ENCODE measurements at places on chromosomes 3 and 15.

DNA sequence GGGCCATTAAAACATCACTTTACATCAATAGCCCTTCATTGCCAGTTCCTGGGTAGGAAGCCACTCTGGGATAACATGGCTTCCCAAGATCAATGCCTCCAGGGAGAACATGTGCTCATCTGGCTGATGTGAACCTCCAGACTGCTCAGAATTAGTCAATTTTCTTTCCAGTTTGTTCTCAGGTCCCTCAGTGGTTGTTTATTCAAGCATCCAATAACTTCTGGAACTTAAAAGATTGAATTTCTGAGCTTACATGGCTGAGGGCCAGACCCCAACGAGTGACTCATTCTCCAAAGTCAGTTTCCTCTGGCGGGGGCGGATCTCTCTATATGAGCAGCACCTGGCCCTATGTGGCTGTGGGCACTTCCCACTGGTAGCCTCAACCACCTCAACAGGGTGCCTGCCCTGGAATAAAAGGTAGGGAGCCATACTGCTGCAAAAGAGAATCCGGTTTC lies 34.0 kb downstream of the LYZL4 start:
- no peak for DNase-seq

DNA sequence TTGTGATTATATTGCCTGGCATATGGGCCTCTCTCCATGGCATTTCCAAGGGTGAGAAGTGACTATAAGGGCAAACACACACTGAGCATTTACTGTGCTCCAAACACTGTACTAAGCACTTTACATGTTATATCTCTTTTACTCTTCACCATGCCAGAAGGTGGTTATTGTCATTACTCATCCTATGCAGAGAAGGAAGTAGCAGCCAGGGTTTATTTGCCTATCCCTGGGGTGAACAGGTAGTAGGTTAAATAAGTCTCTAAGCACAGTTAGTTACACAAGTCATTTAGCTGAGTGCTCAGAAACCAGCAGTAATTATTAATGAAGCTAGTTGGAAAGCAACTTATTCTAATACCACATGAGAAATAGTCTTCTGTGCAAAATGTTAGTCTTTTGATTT lies 109.9 kb upstream of the SYNPR start:
- DNase-seq, result no peak

- DNase-seq, result no peak
Observed at GRCh38 chr15:97566961-97567360, 393.5 kb upstream of the ARRDC4 start.

DNA sequence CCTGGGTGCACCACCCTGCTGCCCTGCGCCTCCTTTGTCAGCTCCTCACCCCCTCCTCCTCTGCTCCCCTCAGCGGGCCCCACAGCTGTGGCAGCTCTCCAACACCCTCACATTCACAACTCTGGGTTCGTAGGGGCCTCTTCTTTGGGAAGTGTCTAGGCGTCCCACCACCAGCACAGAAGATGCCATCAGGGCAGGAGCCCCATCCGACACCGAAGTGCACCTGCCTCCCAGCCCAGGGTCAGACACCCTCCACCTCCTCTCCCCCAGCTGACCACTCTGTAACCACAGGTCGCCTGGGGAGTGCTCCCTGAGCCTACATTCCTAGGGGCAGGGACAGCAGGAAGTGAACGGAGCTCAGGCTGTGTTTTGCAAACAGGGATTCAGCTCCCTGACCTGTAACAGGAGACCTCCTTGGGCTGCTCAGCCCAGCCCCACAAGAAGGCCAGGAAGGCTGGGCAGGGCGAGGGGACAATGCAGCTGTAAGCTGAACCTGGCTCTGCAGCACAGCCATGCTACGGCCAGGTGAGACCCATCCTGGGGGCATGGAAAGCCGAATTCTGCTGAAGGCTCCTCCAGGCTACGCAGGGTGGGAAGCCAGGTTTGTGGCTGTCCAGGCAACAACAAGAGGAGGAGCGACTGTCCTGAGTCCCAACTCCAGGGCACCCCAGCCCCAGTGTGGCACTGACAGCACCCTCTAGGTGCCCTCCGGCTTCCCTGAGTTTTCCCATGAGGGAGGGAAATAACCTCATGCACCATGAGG lies 269.0 kb downstream of the GOLGA6L6 start:
- no peak for DNase-seq

- no peak for DNase-seq
Observed at GRCh38 chr3:73623346-73623745, 1.4 kb downstream of the PDZRN3 start.

DNA sequence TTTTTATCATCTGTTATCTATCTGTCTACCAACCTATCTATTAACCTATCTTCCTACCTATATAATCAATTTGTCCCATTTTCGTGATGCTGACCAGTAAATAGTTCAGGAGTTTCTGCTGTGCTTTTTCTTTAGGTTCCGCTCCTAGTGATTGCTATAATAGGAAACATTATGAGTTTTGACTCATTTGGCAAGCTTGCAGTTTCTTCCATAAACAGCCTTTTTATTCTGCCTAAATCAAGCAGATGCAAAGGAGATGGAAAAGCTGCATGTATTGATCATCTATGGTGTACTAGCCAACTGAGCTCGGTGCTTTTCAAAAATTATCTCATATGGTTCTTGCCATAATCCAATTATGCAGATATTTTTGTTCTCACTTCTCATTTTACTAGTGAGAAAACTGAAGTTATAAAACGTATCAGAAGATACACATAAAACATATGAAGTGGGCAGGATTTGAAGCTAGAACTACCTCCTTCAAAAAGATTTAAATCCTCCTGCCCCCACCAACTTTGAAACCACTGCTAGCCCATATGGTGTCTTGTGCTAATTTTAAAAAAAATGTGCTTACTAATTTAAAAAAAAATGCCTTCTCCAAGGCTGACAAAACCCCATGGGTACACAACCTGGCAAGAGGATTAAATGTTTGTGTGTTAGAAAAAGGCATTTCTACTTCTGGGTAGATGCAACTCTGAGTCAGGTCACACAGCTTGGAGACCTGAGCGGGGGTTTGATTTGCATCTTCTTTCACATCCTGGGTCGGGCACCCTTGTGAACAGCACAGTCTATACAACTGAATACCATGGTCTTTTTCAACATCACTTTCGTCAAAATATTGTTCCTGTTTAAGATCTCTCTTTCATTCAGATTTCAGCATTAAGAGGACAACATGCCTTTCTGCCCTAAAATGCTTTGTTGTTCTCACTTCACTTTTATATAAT lies 267.0 kb downstream of the CHL1 start:
- peak; percentile 73 for DNase-seq

DNA sequence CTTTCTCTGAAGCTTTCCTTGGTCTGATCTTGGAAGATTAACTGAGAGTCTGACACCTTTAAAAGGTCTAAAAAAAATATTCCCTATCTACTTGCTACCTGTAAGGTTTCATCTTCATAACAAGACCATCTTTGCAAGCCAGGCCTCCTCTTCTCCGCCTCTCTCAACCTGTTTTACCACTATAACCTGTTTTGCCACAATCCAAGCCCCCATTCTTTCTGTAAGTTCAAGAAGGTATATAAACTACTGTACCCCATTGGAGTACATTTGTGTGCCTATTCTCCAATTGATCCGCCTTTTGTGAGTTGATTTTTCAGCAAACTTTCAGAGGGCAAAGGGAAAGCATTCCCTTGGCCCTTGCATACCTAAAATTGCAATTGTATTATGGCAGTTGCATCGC lies 319.3 kb upstream of the NECTIN3 start:
- no peak for DNase-seq

- DNase-seq, result no peak
Observed at GRCh38 chr3:178777718-178778411, 241.6 kb downstream of the KCNMB2 start.

DNA sequence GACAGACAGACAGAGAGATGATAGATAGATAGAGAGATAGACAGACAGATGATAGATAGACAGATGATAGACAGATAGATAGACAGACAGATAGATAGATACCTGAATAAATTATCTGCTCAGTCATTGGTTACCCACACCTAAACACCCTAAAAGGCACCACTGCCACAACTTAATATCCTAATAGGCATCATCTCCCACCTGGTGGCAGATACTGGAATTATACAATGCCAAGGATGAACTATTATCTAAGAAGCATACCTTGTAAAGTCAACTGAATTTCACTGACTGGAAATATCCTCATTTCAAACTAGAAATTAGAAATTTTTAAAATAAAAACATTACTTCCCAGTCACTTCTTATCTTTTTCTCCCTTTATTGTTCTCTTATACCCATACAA lies 19.4 kb upstream of the ATP8B4 start:
- DNase-seq, result no peak

GRCh38 chr15:85755471-85755870 lies 39.3 kb downstream of the KLHL25 start:
- DNase-seq, result no peak

DNA sequence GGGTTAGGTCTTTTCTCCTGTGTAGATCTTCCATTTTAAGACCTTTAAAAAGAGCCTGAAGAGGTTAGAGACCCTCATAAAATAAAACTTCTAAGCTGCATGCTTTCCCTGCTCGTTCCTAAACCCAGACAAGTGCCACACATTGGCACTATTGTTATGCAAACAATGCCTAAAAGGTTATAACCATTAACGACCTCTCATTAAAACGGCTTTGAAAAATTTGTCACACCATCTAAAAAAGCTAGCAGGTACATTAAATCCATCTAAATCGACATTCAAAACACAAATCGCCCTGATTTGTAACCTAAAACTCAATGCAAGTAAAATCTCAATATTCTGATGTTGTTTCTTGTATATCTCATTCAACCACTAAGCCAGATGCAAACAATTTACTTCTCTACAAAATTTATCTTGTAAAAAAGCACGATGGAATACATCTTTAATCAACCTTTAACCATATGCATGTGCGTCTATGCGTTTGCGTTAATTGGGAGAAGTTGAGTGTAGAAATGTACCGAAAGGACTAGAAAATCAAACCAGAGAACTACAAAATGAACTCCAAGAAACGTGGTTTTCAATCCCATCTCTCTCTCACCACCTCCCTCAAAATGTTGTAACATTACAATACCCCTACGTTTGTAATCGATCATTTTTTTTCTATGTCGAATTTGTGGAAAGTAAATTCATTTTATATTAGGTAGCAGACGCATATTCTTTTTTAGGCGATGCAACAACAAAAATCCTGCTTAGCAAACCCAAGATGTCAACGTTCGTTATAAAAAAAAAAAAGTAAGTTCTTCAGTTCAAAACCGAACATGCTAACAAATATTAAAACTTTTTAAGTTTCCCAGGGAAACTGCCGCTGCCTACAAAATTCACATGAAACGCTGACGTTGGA lies 1.2 kb downstream of the ALDH1A2 start:
- DNase-seq, result no peak

DNA sequence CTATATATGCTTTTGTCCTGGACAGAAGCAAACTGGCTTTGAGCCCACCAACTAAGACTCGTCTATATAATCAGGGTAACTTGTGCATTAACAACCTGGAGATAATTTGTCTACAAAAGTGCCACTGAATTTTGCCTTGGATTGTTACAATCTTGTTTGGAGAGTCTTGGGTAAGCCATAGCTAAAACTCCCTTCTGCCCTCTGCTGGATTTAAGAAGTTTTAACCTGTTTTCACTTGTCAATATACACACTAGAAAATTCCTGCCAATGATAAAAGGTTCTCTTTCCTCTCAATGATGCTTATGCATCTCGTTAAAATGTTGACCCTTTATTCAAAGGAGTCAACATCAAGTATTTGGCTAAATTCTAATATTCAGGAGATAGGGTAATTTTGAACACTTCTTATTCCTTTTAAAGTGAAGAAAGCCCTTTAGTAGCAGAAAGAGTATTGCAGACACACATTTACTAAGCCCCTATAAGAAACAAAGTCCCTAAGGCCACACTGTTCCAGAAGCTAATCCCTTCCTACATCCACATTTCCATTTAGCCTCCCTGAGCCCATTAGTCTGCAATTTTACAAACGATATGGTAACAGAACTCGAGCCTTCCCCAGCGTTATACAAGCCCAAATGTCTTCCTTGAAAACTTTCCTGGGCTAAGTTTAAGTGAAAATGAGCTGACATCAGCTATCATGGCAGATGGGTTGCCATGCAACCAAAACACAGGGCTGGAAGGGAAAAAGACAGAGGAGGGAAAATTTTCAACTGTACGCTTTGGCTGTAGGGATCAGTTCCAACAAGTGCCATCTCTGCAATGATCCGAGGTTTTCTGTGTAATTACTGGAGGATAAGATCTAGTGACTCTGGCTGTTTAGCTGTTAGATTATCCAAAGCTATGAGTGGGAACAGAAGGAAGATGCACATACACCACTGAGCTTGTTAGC lies 75.9 kb upstream of the FGF12 start:
- peak; percentile 63 for DNase-seq

GRCh38 chr3:182621435-182622240 lies 171.7 kb upstream of the ATP11B start:
- DNase-seq, result peak; percentile 28

- DNase-seq, result no peak
Observed at GRCh38 chr15:62825191-62825590, 217.4 kb upstream of the TPM1 start.

DNA sequence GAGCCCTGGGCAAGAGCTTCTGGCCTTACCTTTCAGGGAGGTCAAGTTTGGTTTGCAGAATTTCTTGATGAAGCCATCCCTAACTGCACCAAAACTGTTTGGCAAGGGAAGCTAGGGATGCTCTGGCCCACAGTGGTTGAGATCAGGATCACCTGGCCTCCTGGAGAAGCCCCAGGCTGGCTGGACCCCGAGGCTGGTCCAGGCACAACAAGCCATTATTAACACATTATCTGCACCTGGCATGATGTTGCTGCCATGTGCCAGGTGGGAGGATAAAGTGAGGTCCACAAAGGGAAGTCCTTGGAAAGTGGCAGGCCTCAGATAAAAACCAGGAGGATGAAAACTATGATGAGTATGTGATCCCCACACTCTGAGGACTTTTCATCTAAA lies 35.9 kb upstream of the DUSP7 start:
- no peak for DNase-seq

- DNase-seq, result no peak
Observed at GRCh38 chr15:58551764-58552504, 120.1 kb downstream of the LIPC start.

DNA sequence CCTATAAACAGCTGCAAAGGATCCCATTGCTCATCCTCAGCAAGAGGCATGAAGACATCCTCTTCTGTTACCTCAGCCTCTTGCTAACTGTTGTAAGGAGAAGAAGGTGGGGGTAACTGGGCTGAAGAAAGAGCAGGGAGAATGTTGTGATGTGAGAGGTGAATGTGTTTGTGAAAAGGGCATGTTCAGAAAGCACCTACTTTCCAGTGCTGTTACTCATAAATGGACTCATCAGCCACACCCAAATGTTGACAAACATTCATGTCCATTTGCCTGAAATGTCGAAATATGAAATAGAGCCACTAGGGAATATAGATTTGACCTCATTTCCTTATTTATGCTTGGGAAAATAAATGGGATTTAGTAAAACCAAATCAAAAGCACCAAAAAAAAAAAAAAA lies 12.6 kb downstream of the SLC24A1 start:
- no peak for DNase-seq

GRCh38 chr15:79376383-79376782 lies 55.8 kb upstream of the MINAR1 start:
- DNase-seq, result no peak

DNA sequence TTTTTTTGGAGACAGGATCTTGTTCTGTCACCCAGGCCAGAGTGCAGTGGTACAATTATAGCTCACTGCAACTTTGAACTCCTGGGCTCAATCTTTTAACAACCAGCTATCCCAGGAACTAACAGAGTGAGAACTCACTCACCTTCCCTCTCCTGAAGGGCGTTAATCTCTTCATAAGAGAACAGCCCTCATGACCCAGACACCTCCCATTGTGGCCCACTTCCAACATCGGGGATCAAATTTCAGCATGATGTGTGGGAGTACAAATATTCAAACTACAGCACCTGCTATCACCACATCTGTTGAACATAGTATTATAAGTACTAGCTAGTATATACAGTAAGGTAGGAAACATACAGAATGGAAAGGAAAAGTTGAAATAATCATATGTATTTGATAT lies 132.5 kb downstream of the DOCK3 start:
- DNase-seq, result no peak

All from OCI-LY7 (cell line).